ENCODE measurements at places on chromosomes 1 and 21.

DNA sequence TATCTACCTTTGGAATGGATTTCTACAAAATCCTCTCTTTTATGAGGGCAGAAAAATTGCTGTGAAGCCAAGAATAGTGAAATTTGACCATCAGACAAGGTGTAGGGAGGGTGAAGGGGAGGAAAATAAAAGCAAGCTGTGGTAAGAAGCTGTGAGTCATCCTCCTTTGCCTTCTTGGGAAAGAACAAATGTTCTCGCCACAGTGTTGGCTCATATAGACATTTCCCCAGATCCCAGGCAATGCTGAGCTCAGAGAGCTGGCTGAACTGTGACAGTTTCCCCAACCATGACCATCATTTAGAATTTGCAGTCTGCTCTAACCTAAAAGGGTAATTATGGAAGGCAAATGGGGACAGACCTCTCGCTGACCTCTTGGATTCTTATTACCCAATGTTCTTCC, 235.4 kb downstream of the PBX1 start:
- no peak for DNase-seq

- DNase-seq: no peak
Measured at GRCh38 chr1:53653631-53654030, 85.3 kb downstream of the GLIS1 start.

DNA sequence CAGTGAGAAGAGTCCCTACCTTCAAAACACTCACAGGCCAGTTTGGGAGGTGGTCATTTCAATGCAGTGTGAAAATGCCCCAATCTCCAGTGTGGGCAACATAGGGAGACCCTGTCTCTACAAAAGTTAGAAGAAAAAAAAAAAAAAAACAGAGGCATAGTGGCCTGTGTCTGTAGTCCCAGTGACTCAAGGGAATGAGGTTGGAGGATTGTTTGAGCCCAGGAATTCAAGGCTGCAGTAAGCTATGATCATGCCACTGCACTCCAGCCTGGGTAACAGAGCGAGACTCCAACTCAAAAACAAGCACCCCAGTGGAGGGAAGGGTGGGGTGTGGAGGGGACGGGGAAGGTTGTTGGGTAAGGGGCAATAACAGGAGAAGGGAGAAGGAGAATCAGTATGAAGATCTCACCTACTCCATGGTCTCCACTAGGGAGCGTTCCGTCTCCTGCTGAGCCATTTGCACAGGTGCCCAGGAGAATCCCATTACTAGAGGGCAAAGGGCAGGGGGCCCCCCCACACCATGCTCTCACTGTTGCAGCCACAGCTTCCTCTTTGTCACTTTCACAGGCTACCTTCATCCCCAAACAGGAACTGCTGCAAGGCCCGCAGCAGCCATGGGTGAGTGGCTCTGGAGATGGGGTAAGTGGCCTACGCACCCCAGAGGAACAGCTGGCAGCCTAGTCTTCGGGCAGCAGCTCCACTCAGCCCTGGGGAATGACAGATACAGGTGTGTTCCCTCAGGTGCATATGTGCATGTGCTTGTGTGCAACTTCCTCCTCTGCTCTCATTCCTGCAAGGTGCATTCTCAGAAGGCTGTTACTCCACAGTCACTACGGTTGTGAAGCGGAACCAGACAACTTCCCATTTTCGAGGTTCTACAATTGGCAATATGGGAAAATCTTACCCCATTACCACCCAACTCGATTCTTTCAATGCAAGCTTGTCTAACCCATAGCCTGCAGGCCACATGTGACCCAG, 87.9 kb upstream of the LYST start:
- DNase-seq: peak; percentile 68

DNA sequence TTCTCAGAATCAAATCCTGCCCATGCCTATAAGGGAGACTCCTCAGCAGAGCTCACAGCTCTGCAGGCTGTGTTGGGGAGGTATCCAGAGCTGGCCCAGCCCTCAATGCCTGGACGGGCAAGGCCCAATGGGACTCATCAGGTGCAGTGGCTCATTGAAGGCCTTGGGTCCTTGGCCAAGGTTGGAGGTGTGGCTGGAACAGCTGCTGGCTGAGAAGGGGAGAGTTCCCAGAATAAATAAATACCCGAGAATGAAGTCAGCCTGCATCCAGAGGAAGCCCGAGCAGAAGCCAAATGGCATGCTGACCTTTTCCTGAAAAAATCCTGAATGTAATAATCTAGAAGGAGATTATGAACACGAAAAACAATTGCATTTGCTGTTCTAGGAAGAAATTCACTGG, 25.2 kb upstream of the IKBKE start:
- no peak for DNase-seq

DNA sequence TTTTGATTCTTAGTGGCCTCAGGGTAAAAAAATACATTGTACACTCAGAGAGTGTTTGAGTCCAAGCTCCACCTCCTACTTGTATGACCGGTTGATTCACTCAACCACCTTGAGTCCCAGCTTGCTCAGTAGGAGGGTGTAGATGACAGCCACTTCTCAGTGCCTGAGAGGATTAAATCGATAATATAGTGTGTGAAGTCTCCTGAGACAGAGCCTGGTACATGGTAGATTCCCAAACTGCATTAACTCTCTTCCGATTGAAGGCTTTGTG, 38.4 kb downstream of the NCMAP start:
- DNase-seq: peak; percentile 42

- no peak for DNase-seq
Measured at GRCh38 chr1:15246960-15247614, at the start of gene FHAD1. Gene FHAD1 (plus strand): TSS chr1:15247223. CDS start chr1:15251785, 4,562 bp downstream.

DNA sequence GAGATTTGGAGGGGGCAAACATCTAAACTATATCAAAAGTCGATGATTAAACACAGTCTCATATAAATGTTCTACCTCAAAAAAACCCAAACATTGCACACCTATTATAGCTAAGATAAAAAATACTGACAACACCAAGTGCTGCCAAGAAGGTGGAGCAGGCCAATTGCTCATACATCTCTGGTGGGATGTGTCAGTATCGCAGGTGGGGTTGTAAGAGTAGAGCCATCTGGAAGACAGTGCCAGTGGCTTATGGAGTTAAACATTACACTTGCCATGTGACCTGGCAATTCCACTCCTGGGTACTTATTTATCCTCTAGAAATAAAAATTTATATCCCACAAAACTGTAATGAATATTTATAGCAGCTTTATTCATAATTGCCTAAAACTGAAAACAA, 213.4 kb downstream of the DISC1 start:
- DNase-seq: no peak

DNA sequence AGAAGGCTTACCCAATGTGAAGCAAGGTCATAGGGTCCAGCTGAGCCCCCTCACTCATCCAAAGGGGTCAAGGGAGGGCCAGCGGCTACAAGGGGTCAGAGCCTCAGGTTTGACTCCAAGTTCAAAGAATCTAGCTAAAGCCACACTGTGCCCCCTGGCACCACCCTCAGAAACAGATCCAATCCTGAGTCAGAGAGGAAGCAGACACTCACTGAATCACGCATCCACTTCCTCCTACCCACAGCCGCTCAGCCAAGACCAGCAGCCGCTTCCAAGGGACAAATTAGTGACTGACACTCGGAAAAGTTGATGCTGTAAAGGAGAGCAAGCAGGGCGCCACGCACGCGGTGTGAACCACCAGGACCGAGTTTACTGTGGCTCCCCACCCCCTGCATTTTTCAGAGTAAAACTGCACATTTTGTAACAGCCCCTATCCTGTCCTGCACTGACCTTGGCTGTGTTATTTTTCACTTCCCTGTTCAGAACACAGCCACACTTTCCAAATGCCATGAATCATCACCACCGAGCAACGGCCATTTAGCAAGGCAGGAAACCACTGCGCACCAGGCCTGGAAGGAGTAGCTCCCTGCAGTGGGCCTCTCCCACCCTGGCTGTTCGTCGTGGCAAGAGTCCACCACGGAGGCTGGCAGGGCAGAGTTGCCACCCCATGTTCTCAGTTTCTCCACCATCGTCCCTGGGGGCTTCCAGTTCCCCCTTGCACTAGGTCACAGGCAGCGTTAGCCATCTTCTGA, 147.8 kb downstream of the TOMM20 start:
- no peak for DNase-seq

GRCh38 chr21:33945652-33946270, 30.2 kb upstream of the ATP5PO start:
- DNase-seq: no peak

GRCh38 chr1:1032424-1032823, 12.5 kb downstream of the AGRN start:
- DNase-seq: no peak

DNA sequence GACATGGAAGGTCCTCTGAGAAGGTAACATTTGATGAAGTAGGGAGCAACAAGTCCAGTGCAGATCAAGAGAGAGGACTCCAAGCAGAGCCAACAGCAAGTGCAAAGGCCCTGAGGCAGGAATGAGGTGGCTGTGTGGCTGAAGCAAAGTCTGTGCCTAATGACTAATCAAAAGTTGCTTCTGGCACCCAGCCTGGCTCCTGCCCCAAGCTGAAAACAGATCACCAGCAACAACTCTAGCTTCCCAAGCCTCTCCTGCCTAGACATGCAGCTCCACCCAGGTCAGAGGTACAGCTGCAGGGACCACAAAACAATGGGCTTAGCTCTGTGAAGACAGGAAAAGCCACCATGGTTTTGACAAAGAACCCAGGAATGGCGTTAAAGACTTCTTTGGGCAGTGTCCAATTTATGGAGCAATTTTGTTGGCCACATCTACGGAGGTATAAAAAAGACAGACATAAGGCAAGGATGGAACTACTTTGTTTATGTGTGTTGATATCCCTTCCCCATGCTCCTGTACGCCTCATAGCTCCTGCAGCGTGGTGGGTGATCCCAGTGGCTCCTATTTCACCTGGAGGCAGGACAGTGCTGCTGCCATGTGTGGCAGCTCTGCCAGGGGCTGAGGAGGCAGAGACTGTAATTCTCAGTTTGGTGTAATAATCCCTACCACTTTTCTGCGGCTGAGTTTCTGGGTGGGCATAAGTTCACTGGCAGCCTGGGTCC, 26.4 kb upstream of the IGSF3 start:
- no peak for DNase-seq

DNA sequence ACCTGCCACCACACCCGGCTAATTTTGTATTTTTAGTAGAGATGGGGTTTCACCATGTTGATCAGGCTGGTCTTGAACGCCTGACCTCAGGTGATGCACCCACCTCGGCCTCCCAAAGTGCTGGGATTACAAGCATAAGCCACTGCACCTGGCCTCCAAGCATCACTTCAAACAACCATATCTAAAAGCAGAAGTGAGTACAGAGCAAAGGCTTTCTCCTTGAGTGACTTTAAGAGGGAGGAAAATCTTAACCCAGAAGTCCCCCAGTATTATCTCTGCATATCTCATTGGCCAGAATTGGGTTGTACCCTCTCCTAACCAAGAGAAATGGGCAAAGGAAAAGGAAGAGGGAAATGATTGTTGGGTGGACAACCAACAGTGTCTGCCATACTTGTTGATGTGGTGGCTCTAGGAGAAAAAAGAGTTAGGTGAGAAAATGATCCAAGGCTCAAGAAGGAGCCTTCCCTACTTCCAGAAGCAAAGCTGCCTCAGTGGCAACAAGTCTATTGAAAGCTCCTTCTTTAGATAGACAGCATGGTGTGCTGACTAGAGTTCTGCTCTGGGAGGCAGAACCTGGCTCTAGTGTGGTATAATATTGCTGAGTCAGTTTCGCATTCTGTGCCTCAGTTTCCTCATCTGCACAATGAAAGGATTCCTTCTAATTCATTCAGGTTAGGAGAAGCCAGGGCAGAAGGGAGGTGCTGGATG, 16.8 kb upstream of the FOXE3 start:
- DNase-seq: no peak

- no peak for DNase-seq
Measured at GRCh38 chr1:96365596-96366390, 355.8 kb upstream of the PTBP2 start.

DNA sequence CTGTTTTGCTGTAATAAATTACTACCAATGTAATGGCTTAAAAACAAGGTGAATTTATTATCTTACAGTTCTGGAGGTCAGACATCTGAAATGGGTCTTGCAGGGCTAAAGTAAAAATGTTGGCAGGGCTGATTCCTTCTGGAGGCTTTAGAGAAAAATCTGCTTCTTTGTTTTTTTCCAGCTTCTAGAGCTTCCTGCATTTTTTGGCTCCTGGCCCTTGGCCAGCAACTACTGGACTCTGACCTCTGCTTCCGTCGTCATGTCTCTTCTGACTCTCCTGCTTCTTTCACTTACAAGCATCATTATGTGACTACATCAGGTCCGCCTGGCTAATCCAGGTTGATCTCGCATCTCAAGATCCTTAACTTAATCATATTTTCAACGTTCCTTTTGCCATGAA, 350.9 kb downstream of the S1PR1 start:
- DNase-seq: no peak

- no peak for DNase-seq
Measured at GRCh38 chr1:108961198-108961597, 2.1 kb downstream of the CLCC1 start.

DNA sequence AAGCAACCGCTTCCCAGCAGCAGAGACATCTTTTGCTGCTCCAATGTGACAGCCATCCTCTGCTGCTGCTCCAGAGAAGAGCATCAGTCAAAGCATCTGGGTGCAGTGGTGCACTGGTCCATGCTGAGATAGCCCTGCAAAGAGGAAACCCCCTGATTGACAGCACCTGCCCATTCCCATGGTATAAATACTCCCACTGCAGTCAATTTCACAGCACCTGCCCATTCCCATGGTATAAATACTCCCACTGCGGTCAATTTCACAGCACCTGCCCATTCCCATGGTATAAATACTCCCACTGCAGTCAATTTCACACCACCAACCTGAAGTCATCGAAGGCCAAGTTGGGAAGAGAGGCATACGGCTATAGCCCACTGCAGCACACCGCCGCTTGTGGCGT, 25.5 kb downstream of the FBXO2 start:
- no peak for DNase-seq

DNA sequence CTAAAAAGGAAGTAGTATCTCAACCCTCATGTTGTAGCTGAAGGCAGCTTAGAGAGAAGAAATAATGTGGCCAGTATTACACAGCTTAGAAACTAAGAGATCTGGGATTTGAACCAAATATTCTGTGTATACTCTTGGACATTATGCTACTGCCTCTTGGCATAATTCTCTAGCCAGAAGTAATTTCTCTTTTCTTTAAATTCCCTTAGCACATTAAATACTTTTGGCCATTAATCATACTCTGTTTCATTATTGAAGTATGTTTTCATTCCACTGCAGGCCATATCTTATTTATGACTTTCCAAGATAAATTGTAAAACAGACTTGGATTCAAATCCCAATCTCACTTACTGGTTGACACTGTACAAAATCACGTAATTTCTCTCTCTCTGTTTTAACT, 181.3 kb upstream of the SPAG17 start:
- no peak for DNase-seq

DNA sequence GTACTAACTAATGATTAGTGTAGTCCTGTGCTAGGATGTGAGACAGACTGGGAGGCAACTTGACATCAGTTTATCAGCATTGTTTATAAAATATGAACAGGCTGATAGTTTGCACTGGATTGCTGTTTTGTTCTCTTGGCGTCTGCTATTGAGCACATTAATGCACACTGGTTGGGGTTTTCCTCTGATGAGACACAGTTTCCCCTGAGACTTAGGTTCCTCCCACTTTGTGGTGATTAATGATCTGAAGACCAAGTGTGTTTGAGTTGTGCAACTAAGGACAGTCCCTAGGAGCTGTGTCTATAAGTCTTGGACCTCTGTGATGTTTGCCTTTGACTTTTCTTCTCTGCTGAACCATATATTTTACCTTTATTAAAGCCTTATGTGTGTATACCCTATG, 1015.4 kb downstream of the AMY1C start:
- no peak for DNase-seq

GRCh38 chr21:44926331-44927101, 5.8 kb upstream of the ITGB2 start:
- DNase-seq: no peak
